ENCODE measurements at places on chromosomes 2 and 18. TPM values are rescaled to one million over a fixed set of nuclear protein-coding genes. Genes with fewer than 3 reads are reported as not detected.

ATOH8 gene
- not detected for polyA plus RNA-seq

DNA sequence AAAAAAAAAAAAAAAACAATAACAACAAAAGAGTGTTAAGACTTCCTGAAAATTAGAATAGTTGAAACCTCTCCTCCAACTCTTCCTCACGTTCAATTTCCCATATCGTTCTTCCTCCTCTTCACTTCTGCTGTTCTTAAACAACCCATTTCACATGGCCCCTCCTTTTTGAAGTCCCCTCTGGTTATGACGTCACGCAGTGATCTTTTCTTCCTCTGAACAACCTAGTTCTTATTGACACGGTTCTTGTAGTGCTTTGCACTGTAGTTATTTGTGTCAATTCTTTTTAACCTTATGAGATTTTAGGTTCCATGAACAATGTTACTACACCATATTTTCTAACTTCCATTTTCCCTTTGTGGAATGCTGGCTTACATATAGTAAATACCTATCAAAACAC is 69.5 kb upstream of the RGPD4 start:
- DNase-seq = no peak

- no peak for DNase-seq
These were observed 199.3 kb downstream of the ZNF407 start for GRCh38 chr18:74796841-74797576.

DNA sequence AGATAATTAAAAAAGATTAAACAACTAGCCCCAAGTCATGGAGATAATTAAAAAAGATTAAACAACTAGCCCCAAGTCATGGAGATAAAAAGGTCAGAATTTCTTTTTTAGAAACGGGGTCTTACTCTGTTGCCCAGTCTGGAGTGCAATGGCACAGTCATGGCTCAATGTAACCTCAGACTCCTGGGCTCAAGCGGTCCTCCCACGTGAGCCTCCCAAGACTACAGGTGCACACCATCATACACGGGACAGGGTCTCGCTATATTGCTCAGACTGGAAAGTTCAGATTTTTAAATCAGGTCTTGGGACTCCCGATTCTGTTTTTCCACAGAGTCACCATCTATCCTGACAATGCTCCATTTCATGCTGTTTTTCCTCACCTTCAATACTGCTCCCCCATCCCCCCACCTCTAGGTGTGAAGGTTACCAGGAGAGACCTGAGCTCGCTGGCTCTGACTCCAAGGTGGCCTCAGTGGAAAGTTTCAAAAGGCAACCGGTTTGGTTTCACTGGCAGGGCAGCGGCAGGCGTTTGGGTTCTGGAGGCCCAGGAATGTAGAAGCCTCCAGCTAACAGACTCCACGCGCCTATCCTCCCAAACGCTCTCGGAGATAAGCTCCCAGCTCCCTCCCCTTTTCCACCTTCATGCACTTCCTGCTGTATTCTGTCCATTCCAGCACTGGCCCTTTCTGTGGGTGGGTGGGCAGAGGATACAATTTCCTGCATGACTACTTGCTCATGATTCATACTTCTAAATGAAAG is 2.9 kb upstream of the SEMA4C start:
- no peak for DNase-seq

DNA sequence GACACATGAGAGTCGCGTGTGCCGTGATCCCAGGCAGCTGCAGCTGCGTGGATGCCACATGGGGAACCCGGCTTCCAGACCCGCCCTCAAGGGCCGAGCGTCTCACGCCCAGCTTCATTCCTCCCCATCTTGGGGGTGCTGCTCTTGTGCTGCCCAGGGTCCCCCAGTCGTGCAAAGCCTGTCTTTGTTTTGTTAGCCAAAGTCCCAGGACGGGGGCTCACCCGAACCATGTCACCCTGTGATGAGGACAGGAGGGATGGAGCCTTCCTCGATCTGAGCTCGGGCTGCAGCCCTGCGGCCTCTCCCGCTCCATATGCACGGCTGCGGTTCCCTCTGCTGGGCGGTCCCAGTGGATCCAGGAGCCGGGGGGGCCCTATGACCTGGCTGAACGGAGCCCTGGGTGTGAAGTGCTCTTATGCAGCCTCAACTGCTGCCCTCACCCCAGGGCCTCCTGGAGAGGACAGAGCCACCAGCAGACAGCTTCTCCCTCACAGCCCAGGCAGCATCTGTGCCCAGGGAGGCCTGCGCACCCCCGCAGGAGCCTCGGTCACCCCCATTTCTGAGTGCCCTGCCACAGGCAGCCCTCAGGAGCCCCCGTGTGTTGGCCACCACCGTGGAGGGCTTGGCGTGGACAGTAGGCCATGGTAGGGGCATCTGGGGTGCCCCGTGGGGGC is 99.0 kb upstream of the CTDP1 start:
- no peak for DNase-seq

- no peak for DNase-seq
These were observed 6.8 kb downstream of the ESCO1 start for GRCh38 chr18:21593540-21594257.

GRCh38 chr2:206716623-206717022 is 1.6 kb downstream of the DYTN start:
- no peak for DNase-seq

GRCh38 chr18:58908006-58908405 is 43.3 kb downstream of the ZNF532 start:
- no peak for DNase-seq

Data from immature natural killer cell (primary cell).